NCI-H1694 treated with DMSO at 0.1 percent for 48 hours (cell line): ENCODE measurements at places on chromosomes 7 and 10.

DNA sequence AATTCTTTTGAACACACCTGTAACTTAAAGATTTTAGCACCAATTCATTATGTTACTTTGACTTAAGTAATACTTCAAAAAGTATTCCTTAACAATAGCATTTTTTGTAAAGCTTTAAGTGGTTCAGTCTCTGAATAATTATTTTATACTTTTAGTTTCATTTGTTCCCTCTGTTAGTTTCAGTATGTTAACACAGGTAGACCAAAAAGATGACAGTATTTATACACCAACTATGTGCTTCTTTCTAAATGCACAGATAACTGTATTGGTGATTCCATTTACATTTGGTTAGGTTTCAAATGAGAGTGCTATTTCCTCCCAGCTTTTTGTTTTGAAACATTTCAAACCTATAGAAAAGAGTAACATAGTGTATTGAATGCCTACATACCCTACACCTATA lies 14.0 kb downstream of the RALA start:
- DNase-seq, result no peak

DNA sequence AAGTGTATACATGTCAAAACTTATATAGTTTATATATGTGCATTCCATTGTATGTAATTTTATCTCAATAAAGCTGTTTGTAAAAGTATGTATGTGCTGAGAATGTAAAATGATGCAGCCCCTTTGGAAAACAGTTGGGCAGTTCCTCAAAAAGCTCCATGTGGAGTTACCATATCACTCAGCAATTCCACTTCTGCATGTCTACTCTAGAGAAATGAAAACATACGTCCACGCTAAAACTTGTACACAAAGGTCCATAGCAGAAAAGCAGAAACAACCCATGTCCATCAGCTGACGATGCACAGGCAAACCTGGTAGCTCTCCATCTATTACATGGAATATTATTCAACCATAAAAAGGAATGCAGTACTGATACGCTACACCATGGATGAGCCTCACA lies 8.3 kb upstream of the RGS10 start:
- DNase-seq, result no peak

DNA sequence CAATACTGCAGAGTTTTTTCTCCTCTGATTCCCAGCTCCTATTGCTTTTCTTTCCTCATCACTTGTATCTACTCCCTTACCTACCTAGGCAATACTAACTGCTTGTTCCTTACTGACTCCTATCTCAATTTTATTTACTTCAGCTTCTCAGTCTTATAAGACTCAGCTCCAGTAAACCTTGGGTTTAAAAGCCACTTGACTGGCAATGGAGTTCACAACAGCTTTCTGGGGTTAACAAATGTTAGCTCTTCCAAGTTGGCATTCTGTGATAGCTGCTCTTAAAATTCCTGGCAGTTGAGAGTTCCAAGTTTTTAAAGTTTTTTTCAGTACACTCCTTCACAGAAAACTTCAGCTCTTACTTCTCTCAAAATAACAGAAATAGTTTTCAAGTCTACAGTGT lies 14.2 kb downstream of the ATAD1 start:
- DNase-seq, result no peak

GRCh38 chr7:30178748-30179436 lies 44.1 kb downstream of the MTURN start:
- DNase-seq, result no peak

GRCh38 chr10:818526-819220 lies 112.8 kb downstream of the LARP4B start:
- no peak for DNase-seq
